ENCODE measurements at places on chromosomes 6 and 20. TPM values are rescaled to one million over a fixed set of nuclear protein-coding genes. Genes with fewer than 3 reads are reported as not detected.

DNA sequence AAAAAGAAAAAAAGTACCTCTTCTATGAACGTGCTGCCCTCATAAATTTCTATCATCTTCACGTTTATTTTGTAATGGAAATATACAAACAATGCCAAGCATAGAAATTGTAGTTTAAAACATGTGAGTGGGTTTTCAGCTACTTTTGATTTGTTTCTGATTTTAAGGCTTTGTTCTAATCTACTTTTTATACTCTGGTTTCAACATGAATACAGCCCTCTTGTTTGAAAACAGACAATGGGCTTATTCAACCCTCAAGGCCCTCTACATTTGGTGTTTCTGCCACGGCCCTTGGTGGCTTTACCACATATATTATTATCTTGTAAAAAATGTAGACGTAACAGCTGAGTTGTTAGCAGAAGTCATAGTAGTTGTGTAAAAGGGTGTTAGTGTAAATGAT, 153.9 kb downstream of the SOX4 start:
- no peak for DNase-seq

GRCh38 chr6:1579096-1579495, 30.6 kb upstream of the FOXC1 start:
- DNase-seq: no peak

- DNase-seq: no peak
Measured at GRCh38 chr6:28003661-28004060, 46.6 kb downstream of the OR2B6 start.

DNA sequence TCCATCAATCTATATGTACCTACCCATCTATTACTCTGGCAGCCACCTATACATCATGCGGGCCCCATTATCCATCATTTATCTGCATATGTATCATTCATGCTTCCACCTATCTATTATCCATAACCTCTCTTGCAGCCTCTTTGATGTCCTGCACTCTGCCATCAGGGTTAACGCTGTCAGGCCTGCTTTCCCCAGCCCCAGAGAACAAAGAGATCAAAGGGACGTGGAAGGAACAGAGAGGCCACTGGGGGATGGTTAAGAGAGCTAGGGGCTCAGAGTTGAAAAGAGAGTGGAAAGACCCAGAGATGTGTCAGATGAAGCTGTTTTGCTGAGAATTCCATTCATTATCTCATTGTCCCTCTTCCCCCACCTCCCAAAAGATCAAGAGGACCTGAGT, 67.3 kb upstream of the CCDC167 start:
- no peak for DNase-seq

DNA sequence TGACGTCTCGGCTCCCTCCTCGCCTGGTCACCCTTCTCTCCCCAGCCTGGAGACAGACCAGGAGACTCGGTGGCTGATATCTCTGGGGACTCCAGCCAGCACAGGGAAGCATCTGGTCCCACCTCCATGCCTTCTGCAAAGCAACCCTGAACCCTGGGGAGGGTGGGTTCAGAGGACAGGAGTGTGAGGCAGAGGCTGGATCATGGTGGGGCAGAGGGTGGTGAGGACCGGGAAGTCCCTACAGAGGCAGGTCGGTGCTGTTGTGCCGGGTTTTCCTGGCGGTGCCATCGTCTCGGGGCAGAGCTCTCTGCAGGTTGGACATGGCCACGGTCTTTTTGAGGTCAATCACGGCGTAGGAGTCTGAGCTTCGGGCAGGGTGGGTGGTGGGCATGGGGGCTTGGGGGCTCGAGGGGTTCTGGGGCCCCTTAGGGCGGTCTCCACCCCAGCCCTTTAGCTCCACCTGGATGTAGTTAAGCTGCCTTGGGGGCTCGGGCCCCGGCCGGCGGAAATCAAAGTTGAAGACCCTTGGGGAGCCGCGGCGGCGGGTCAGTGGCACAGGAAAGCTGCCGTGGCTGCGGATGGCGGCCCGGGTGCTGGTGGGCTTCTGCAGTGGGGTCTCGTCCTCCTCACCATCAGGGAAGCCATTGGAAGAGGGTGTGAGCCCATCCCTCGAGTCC, 9.2 kb downstream of the FRS3 start:
- DNase-seq: no peak

GRCh38 chr6:164252948-164253347, 838.4 kb downstream of the QKI start:
- no peak for DNase-seq

Gene APCDD1L
- 0.65 TPM for total RNA-seq

Gene POM121L2
- not detected for total RNA-seq

Gene CNPY3
- total RNA-seq: 32.4 TPM

Gene MYLK2
- total RNA-seq: 2.0 TPM

Gene MMP24OS
- 45.1 TPM for total RNA-seq
